ENCODE measurements at places on chromosomes 12 and 14.

DNA sequence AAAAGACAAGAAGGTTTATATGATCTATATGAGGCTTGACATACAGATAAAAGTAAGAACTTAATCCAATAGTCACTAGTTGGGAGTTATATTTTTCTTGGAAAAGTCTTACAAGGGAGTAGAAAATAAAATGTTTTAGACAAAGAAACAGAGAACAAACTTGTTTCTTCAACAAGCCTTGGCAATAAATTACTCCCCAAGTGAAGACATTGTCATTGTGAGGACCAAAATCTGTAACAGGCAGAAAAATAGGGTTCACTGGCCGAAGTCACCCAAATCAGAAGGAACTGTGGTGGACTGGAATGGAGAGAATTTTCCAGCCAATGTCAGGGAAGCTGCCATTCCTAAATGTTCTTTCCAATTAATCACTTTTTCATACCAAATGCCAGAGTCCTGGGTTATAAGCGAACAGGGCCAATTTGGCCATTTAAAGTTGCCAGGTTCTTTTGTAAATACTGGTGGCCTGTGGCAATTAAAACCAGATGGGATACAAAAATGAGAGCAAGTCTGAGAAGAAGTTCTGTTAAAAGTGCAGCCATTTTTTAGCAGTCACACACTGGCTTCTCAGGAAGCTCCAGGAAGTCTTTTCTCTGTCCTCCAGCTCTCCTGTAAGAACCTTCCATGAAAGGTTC is 117.3 kb upstream of the OVCH1 start:
- no peak for DNase-seq

GRCh38 chr12:57098546-57098945 is 9.6 kb downstream of the NAB2 start:
- no peak for DNase-seq

DNA sequence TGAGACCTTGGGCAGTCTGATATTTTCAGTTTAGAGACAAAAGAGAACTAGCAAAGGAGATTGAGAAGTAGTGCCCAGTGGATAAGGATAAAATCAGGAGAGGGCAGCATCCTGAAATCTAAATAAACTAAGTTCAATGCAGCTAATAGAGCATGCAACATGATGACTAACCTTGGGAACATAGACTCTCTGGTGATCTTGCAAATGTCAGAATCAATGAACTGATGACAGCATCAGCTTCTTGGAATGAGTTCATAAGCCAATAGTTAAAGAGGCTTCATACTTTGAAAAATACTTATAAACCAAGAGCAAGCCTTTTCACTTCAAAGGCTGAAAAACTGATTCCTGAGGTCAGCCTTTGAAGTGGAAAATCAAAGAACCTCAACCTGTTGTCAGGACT is 8.2 kb downstream of the TAS2R19 start:
- no peak for DNase-seq

- no peak for DNase-seq
Measured at GRCh38 chr14:103029936-103030335, 27.4 kb downstream of the CDC42BPB start.

DNA sequence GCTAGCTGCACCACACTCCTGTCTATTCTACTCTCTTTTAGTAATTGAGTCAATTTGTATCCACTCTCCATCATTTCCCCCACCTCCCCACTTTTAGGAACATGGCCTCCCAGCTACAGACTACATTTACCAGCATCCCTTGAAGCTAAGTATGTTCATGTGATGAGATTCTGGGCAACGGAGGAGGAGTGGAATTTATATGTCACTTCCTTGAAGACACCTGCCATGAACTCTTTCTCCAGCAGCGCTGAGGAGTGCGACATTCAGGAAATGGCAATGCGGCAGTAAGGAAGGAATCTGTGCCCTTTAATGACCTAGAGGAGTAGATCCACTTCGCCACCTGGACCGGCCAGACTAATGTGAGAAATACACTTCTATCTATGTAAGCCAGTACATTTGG is 243.7 kb upstream of the DIO2 start:
- no peak for DNase-seq

DNA sequence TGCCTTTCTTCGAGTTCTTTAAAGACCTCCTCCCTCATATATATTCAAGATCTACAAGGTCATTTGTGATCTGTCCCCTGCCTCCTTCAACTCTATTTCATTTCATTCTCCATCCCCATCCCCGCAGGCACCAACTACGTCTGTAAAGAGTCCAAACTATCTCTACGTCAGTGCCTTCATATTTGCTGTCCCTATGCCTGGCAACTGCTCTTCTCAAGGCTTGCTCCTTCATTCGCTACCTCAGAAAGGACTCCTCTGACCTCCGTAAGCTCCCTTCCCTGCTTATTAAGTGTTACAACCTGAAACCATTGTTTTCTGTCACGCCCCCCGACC is 650 bp downstream of the LLPH start:
- DNase-seq, result no peak

DNA sequence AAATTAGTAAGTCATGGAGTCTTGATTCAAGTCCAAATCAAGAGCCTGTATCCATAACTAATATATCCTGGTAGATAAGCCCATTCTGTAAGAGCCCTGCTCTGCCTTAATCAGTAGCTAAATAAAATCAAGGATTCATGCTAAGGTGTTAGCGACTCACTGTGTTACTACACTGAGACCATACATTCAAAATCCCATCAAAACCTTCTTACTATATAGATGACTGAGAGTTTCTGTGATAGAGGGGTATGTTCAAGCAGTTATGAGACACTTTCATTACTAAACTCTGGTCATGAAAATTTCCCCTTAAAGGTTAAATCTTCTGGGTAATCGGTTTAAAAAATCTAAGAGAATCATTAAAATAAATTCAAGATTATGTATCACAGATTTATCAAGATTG is 78.5 kb downstream of the MDGA2 start:
- no peak for DNase-seq

DNA sequence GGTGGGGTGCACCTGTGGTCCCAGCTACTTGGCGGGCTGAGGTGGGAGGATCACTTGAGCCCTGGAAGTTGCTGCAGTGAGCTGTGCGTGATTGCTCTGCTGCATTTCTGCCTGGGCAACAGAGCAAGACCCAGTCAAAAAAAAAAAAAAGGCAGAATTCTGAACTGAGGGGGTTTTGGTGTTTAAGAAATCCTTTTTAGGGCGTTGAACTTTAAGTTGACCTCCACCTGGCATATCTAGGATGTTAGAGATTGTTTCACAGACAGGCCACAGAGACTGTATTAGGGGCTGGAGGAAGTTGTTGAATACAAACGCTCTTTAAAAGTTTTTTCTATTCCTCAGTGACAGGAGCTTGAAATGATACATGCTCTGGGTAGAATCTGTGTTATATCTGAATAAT is 60.5 kb downstream of the FBXW8 start:
- no peak for DNase-seq

DNA sequence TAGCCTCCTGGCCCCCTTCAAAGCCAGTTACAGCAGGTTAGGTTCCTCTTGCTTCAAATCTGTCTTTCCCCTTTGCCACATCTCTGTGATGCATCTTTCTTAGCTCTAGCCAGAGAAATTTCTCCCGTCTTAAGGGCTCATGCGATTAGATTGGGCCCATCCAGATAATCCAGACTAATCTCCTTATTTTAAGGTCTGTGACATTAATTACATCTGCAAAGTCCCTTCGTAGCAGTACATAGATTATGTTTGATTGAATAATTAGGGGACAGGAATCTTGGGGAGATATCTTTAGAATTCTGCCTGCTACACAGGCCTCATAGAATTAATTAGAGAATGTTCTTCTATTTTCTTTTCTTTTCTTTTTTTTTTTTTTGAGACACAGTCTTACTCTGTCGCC is 79.3 kb downstream of the SPATS2 start:
- DNase-seq, result no peak

- DNase-seq, result no peak
Measured at GRCh38 chr12:62484233-62484632, 17.6 kb downstream of the MON2 start.

DNA sequence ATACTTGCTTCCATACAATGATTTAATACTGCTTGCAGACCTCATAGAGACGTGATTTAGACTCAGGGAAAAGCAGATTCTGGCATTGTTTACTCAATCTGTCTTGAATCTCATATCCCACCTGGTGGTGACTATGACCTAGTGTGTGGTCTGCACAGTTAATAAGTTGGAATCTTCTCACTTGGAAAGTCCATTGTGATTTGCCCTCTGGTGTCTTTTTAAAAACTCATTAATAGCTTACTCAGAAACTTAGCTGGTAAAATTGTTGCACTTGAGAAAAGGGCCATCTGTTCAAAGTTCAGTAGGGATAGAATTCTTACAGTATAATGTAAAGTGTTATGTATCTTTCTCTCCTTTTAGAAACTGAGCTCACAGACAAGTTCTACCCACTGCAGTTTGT is 106.0 kb downstream of the PELI2 start:
- no peak for DNase-seq

DNA sequence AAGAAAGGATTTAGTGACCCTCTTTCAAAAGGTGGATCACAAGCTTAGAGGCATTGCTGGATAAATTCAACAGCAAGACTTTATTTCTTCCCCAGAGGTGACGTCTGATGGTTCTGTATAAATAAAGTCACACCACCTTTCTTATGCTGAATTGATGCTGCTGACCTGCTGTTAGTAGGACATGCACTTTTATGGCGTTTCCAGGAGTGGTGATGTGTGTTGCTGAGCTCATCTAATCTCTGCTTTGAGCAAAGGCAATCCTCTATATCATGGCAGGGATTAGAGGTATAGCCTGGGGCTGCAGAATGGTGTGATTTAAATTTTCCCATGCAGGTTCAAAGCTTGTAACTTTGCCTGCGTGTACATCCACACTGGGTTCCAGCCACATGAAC is 94.9 kb downstream of the ETV6 start:
- DNase-seq, result no peak

DNA sequence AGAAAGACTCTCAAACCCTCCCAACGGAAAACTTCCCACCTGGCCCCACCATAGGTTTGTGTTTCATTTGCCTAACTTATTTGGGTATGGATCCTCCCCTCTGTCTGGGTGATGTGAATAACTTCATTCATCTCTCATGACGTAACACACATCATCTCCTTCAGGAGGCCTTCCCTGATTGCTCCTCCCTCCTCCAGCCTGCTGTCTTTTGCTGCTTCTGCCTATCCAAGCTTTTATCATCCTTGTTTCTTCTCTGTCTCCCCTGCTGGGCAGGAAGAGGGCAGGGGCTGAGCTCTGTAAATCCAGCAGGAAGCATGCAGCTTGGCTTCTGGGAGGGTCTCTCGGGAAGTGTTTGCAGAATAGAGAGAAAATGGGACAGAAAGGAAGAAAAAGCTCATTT is 766.0 kb upstream of the TBX3 start:
- no peak for DNase-seq

- DNase-seq, result no peak
Measured at GRCh38 chr14:93858896-93859295, 68.2 kb upstream of the FAM181A start.

GRCh38 chr12:92027243-92027642 is 118.4 kb downstream of the BTG1 start:
- DNase-seq, result no peak

DNA sequence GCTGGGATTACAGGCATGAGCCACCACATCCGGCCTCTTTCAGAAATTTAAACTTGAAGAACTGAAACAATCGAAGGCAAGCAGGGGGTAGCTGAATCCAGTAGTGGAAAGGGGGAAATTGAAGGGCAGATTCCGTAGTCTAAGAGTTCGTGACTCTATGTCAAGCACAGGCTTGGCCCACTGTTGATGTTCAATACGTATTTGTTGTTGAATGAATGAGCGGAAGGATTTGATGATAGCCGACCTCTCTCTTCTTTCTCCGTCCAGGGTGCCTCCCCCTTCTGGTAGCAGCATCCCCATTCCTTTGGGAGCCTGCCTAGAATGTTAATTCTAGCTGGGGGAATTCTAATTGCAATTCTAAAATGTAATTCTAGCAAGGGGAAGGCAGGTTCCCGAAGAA is 59.8 kb upstream of the MED13L start:
- DNase-seq, result no peak

GRCh38 chr12:47903151-47903611 is 1.6 kb downstream of the VDR start:
- no peak for DNase-seq

DNA sequence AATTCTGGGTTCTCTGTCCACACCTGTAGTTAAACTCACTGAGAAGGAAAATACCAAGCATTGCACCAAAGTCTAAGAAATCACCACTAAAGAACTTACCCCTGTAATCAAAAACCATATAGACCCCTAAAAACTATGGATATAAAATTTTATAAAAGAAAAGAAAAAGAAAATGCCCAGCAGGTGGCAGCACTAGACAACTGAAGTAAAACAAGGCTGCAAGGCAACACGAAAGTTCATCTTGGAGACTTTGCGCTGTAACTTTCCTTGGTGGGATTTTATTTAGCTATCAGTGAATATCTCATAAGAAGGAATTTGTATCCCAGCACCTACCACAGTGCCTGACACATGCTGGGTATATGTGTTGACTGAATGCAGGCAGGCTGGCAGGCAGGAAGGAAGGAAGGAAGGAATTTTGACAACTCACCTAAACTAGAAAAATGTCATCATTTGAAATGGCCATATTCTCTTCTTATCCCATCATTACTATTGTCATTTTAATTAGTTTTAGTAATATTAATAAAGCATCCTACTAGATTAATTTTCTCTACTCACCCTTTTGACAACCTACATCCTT is 68.2 kb upstream of the ETV6 start:
- peak; percentile 23 for DNase-seq

GRCh38 chr12:104529130-104529874 is 72.6 kb downstream of the CHST11 start:
- no peak for DNase-seq

GRCh38 chr14:50997712-50998111 is 53.4 kb upstream of the PYGL start:
- no peak for DNase-seq

GRCh38 chr12:111268738-111269572 is 99.9 kb downstream of the PHETA1 start:
- DNase-seq, result no peak

- no peak for DNase-seq
Measured at GRCh38 chr12:112352921-112353320, 29.3 kb downstream of the HECTD4 start.

- DNase-seq, result no peak
Measured at GRCh38 chr14:55949708-55950107, 168.5 kb upstream of the PELI2 start.

GRCh38 chr12:49748306-49748705 is 6.9 kb downstream of the TMBIM6 start:
- DNase-seq, result no peak

GRCh38 chr14:34344318-34344717 is 117.7 kb downstream of the SPTSSA start:
- no peak for DNase-seq

- no peak for DNase-seq
Measured at GRCh38 chr12:94149119-94149780, 873 bp downstream of the PLXNC1 start.

DNA sequence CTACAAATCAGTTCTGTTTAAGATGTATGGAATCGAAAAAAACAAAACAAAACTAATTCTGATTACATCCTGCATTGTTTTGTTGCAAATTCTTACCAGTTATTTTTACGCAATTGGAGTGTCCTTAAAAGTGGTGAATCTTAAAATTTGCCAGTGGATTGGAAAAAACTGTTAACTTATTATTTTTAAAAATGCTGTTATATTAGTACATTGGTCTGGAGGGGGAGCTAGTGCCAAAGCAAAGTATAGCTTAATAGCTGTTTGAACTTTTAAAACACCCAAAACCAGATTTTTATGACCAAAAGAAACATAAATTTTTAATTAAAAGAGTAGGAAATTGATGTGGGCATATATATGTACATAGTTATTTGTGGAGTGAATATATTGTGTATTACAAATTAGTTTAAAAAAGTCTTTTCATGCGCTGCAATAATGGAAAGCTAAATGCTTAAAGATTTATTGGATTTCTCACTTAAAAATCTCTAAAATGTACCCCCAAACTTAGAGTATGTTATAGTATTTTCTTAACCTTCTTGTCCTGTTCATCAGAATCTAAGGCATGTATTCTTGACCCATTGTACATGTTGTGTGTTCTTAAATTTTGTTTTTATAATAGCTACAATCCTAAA is 2.5 kb downstream of the FUT8 start:
- DNase-seq, result no peak
